ENCODE measurements at places on chromosomes 3 and 15.

DNA sequence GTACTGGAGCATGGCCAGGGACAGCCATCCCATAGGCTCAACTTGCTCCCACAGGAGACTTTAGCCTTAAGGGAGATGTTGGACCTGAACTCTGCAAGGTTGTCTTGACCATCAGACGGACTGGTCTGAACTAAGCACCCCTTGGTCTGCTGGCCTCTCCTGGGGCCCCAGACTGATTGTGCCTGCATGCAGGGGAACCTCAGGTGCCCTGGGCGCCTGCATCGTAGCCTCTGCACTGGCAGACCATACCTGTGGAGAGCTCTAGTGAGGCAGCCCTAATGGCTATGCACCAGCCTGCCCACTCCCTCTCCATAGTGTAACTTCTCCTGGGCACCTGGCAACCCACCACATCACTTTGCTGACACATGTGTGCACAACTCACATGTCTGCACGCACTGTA is 395.6 kb downstream of the ZPLD1 start:
- no peak for DNase-seq

DNA sequence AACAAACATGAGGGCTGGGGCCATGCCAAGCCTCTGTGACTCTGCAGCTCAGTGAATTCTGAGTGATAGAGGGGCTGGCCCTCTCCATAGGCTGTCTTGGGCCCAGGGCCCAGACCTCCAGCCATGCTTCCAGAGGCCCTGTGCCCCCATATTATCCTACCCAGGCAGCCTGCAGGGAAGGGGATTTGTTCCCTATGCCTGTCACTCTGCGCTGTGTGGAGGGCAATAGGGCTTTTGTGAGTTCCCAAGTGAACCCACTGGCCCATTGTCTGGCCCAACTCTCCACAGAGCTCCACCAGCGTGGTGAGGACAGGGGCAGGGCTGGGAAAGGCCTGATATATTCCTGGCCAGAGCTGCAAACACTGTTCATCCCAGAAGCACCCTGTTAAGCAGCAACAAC is 113.2 kb downstream of the EPHB1 start:
- DNase-seq: no peak

GRCh38 chr15:63338170-63338569 is 43.5 kb downstream of the CA12 start:
- DNase-seq: no peak

GRCh38 chr3:4597208-4597985 is 104.2 kb downstream of the ITPR1 start:
- no peak for DNase-seq

GRCh38 chr3:110684466-110684865 is 387.1 kb upstream of the NECTIN3 start:
- DNase-seq: no peak

DNA sequence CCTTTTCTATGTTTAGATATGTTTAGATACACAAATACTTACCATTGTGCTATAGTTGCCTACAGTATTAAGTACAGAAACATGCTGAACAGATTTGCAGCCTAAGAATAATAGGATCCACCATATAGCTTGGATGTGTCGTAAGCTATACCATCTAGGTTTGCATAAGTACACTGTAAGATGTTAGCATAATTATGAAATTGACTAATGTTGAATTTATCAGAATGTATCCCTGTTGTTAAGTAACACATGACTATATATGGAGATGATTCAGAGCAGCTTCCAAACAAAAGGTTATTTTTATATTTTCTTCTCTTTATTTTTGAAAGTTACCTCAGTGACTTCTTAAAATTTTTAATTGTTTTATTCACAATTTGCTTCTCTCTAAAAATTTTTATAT is 2.4 kb downstream of the SLC28A2 start:
- DNase-seq: no peak

DNA sequence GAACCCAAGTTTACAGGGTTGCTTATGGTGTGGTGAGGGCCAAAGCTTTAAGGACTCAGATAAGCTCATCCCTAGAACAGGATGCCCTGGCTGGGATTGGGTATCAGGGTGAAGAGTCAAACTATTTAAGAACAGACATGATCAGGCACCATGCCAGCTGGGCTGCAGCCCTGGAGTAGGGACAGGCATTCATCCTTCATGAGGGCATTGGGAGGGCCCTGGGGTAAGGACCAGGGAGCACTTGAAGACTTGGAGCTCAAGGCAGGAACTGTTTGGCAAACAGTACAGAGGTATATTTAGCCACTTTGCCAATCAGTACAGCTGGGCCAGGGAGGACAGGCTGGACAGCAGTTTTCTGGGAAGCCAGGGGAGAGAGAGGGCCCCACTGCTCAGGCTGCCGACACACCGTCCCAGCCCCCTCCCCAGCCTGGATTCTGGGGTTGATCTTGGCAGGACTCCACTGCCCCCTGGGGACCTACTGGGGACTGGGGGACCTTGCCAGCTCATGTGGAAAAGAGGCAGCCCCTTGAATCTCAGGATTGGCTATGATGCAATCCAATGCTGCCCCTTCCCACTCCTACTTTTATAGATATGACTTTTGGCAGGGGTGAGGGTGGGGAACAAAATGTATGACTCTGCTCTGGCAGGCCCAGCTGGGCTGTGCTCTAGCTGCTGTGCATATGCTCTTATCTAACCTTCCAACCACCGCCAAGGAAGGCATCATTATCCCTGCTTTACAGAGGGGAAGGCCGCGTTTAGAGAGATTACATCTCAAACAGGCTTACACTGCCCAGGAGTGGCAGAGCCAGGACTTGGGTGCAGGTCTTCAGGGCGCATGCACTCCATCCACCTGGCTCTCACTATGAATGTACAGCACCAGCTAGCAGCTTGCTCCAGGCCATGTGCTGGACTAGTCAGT is 2.3 kb downstream of the PLA2G4E start:
- DNase-seq: no peak

All from GM12891 (cell line).